ENCODE measurements at places on chromosomes 1 and 21.

DNA sequence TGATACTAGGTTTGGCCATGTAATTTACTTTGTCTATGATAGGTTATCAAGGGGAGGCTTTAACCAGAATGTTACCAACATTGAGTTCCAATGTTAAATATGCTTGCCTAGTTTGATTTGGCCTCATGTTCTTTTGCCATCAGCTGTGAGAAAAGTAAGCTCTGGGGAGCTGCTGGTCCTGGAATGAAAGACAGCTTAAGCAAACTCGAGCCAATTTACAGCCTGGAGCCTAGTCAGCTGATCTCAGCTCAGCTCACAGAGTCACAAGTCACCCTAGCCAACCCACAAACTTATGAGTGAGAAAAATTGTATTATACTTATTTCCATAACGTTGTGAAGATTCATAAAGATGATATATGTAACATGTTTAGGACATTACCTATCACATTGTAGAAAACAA is 426.7 kb downstream of the RWDD3 start:
- no peak for DNase-seq

- no peak for DNase-seq
Observed at GRCh38 chr1:66445492-66446181, 88.3 kb upstream of the SGIP1 start.

- DNase-seq, result no peak
Observed at GRCh38 chr1:152495066-152495675, 15.4 kb upstream of the LCE5A start.

DNA sequence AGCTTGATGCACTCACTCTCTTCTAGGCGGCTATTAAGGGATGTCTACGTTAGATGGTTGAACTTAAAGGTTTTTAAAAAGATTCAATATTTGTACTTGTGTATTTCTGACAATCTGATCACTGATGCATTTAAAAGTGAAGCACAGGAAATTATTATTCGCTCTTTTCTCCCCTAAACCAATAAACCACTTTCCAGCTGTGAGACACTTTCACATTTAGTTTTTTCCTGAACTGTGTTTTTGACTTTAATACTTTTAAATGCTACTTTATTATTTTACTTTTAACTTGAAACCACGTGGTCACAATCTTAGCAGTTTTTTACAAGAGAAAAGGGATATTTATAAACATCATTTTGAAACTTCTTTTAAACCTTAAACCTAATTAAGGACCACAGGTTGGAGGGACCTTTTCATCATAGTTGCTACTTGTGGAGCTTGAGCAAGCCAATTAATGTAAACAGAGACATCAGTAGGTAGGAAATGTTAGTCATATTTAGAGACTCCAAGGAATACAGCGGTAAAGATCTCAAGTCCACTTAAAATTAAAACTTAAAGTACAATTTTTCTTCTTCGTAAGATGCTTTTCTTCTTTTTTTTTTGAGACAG is 9.2 kb downstream of the WDR26 start:
- DNase-seq, result no peak

DNA sequence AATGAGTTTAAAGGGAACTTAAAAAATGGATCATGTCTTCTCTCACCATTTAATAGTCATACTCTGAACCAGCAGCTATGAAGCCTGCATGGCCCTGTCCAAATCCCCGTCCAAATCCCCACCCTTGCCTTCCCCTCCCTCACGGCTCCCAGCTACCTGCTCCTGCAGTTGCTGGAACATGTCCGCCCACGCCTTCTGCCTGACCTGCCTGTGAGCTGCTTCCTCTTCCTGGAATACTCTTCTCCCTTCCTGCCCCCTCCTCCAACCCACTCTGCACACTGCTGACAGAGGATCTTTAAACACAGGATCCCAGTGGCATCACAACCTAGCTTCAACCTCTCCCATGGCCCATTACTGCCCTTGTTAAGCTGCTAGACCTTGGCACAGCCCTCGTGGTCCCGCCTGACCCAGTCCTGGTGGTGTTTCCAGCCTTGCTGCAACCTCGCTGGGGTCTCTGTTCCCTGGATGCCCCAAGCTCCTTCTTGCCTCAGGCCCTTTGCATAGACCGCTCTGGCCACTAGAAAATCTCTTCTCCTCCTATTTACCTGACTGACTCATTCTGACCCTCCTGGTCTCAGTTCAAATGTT is 118.3 kb downstream of the PTPRU start:
- no peak for DNase-seq

All from NCI-H460 (cell line).